ENCODE measurements at places on chromosomes 12 and 14. TPM values are rescaled to one million over a fixed set of nuclear protein-coding genes. Genes with fewer than 3 reads are reported as not detected.

GRCh38 chr12:120332041-120332440 is 4.5 kb upstream of the PLA2G1B start:
- no peak for DNase-seq

- no peak for DNase-seq
These were observed 11.3 kb downstream of the MAPK1IP1L start for GRCh38 chr14:55062517-55063351.

- DNase-seq: no peak
These were observed 9.7 kb upstream of the WSCD2 start for GRCh38 chr12:108119126-108119973.

- peak; percentile 91 for DNase-seq
These were observed 40.9 kb upstream of the VASH1 start for GRCh38 chr14:76720382-76720813.

DNA sequence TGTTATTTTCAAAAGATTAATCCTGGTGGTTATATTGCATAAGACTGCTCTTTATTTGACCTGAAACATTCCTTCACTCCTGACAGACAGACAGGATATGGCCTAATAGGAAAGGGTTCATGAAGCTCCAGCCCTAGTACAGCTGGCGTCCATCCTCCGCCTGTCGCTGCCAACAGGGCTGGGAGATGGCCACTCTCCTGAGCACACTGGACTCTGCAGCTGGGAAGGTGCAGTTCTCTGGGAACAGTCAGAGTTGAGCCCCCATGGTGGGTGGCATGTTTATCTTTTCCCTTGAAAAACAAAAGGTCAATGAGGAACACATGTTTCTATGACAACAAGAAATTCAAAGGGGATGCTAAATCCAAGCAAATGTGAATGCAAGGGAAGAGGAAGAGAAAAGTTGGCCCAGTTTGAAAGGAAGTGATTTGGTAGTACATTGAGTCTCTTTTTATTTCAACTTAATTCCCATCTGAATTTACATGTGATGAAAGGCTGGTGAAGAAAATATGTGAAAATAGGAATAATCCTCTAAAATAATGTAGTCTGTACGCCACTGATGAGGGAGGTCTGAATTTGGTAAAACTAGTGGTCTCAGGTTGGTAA is 89.9 kb upstream of the DCN start:
- no peak for DNase-seq

DNA sequence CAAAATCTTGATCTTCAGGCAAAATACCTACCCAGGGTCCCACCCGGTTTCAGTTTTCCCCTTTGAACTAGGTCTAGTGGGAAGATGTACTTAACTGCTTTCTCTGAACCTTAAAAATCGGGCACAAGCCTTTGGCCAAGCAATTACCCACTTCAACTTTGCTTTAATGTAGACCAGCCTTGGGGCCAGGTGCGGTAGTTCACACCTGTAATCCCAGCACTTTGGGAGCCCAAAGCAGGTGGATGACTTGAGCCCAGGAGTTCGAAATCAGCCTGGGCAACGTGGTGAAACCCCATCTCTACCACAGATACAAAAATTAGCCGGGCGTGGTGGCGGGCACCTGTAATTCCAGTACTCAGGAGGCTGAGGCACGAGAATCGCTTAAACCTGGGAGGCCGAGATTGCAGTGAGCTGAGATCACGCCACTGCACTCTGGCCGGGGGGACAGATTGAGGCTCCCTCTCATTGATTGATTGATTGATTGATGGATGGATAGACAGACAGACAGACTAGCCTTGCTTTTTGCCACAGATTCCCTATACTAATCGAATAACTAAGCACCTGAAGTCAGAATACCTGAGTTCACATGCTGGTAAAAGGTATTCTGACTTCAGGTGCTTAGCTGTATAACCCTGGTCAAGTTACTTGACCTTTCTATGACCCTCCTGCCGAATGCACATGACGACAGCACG is 1.9 kb downstream of the CLIP1 start:
- no peak for DNase-seq

DNA sequence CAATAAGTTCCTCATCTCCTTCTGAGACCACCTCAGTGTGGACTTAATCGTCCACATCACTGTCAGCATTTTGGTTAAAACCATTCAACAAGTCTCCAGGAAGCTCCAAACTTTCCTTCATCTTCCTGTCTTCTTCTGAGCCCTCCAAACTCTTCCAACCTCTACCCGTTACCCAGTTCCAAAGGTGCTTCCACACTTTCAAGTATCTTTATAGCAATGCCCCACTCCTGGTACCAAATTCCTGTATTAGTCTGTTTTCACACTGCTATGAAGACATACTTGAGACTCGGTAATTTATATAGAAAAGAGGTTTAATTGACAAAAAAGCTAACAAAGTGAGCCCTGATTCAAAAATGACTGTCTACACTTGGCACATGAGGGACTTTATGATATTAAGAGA is 22.8 kb downstream of the EMP1 start:
- DNase-seq: no peak

DNA sequence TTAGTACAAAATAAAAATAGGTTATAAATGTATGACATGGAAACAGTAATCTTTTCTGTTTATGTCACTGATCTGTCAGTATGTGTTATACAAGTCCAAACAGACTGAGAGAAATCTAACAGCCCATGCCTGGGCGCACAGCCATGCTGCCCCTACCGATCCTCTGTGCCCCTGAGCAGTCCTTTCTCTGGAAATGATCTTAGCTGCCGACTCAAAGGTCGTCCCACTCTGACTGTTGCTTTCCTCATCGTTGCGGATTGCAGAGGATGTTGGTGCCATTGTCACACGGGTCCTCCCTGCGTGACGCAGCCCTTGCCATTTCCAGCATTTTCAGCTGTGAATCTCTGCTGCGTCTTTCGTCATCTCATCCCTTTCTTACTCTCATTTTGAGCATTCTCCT is 82.9 kb upstream of the DYNC1H1 start:
- DNase-seq: no peak

DNA sequence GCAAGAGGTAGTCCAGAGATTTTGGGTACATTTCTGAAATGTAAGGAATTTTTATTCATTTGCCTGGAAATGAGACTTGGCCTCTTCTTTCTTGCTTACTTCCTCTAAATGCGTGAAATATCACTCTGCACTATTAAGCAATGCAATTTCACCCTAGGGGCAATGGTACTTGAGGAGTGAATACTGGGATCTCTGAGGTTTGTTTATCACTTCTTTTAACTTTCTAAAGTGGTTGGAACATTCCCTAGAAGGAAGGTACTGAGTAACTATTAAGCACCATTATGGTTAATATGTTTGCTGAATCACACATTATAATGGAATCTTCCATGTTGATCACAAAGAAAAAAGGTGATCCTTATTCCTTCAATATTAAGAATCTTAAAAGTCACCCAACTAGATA is 120.9 kb upstream of the CAND1 start:
- DNase-seq: no peak

DNA sequence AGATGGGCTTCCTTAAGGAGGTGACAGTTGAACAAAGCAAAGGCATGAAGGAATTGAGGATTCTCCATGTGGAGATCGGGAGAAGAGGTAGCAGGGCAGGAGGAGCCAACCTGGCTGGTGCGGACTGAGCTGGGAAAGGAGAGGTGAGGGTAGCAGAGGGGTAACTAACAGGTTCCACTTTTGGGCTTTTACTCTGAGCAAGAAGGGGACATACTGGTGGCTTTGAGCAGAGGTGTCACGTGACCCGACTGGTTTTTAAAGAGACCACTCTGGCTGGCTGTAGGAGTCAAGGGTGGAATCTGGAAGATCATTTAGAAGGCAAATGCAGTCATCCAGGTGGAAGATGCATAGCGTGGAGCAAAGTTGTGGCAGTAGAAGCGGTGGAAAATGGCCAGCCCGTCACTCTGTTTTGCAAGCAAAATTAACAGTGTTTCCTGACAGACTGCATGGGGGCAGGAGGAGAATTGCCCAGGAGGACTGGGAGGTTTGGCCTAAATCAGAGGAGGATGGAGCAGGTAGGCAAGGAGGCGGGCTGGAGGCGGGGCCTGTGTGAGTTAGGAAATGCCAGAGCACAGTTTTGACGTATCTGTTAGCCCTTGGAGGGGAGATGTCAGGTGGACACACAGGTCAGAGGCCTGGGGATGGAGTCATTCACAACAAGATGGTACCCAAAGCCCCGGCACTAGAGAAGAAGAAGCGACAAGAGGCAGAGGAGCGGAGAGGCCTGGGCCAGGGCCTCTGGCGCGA is 156.3 kb upstream of the FKBP4 start:
- no peak for DNase-seq

DNA sequence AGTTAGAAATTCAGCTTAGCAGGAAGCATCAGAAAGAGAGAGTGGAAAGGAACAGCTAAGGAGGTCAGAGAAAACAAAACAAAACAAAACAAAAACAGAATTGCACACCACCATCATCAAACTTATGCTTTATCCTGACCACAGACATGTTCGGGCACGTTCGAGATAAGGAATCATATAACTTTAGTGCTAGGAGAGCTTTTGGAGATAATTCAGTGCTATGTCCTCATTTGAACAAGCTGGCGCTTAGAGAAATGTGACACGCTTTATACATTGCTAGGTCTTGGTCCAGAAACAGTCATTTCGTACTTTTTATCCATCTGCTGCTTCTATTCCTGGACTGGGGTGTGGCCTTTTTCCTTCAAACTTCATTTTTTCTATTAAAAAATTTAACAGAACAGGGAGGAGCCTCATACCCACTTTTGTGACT is 213.1 kb downstream of the PTPRO start:
- DNase-seq: no peak

DNA sequence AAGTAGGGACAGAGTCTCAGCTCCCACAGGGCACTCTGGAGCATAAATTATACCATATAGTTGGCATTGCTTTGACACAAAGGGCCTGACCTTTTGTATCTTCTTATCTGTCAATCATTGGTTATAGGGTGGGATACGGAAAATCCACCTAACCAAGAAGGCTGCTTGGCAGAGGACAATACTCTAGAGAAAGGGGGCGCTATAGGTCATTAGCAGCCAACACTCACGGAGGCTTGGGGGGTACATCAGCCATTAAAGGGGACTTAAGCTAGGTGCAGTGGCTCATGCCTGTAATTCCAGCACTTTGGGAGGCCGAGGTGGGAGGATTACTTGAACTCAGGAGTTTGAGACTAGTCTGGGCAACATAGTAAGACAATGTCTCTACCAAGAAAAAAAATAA is 22.9 kb downstream of the SPTSSA start:
- DNase-seq: no peak

- no peak for DNase-seq
These were observed 335.7 kb downstream of the BMP4 start for GRCh38 chr14:53620890-53621289.

DNA sequence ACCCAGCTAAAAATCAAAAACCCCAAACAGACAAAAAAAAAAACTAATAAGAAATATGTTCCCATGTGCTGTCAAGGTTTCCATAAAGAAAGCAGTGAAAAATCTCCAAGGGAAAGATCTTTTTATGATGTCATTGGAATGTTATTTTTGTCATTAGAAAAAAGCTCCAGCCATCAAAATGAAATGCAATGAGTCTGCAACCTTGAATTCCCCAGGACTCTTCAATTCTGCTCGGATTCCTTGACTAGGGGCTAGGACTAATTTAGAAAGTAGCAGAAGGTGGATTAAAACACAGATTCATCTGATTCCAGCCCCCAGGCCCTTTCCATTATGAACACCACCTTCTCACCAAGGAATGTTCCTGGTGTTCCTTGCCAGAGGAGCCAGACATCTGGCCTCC is 6.0 kb upstream of the PCNX1 start:
- DNase-seq: no peak

DNA sequence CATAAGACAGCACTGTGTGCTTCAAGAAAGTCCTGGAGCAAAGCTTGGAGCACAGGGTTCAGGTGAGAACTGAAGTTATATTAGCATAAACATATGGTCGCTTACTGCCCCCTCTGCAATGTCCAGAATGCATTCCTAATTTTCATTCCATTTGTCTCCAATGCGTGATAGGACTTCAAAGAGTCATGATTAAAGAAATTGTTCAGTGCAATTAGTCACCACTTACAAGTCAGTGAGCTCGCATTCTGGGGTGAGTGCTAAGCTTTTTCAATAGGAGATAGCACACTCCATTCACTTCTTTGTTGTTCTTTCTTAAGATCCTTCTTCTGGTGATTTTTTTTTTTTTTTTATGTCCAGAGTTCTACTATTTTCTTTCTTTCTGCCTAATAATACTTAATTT is 398.4 kb downstream of the SYT1 start:
- no peak for DNase-seq

DNA sequence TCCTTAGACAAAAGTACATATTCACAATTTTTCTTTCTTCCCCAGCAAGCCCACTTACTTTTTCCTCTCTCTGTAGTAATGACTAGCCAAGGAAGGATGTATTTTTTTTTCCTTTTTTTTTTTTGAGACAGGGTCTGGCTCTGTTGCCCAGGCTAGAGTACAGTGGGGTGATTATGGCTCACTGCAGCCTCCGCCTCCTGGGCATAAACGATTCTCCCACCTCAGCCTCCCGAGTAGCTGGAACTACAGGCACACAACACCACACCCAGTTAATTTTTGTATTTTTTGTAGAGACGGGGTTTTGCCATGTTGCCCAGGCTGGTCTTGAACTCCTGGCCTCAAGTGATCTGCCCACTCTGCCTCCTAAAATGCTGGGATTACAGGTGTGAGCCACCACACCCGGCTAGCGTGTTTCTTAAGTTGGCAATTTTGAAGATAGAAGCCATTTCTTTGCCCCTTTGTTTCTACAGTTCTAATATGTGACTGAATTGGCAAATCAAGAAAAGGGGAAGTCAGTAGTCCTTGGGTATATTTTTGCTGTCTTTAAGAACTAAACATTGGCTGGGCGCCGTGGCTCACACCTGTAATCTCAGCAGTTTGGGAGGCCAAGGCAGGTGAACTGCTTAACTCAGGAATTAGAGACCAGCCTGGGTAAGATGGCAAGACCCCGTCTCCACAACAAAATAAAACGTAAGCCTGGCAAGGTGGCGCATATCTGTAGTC is 3.2 kb upstream of the NACA start:
- DNase-seq: no peak

GRCh38 chr12:49750027-49750995 is 9.0 kb downstream of the TMBIM6 start:
- DNase-seq: peak; percentile 43

GRCh38 chr14:35346738-35347322 is 54.6 kb downstream of the PSMA6 start:
- no peak for DNase-seq

DNA sequence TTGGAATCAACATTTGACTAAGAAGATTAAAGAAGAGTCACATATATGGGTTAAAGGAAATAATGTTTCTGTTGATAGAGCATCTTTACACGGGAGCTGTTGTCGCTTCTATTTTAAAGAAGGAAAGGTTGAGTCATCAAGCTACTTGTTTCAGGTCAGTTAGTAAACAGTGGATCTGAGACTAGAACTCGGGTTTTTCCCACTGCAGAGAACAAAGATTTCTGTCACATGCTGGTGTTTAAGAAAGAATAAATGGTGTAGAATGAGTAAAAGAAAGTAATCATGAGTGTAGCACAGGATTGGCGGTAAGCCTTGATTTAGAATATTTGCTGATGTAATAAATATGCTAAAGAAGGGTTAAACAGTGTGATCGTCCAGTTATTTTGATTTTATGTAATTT is 455.5 kb downstream of the AEBP2 start:
- DNase-seq: peak; percentile 77

GRCh38 chr12:65891219-65891618 is 66.9 kb downstream of the HMGA2 start:
- DNase-seq: peak; percentile 46

MMP14 gene
- 603 TPM for total RNA-seq

PPP2R5C gene
- 83.6 TPM for total RNA-seq

IFNG-AS1 gene
- not detected for total RNA-seq

CELA1 gene
- not detected for total RNA-seq

CD27 gene
- not detected for total RNA-seq

KRT83 gene
- total RNA-seq: not detected

CLEC9A gene
- not detected for total RNA-seq

MARK3 gene
- total RNA-seq: 81.2 TPM

C3AR1 gene
- total RNA-seq: 0.22 TPM

RPL10L gene
- total RNA-seq: not detected

PPP4R4 gene
- not detected for total RNA-seq

SIX6 gene
- total RNA-seq: not detected

All from endothelial cell of umbilical vein (primary cell).